DMS79 treated with DMSO at 0.1 percent for 48 hours (cell line): ENCODE measurements at places on chromosomes 16 and 17.

DNA sequence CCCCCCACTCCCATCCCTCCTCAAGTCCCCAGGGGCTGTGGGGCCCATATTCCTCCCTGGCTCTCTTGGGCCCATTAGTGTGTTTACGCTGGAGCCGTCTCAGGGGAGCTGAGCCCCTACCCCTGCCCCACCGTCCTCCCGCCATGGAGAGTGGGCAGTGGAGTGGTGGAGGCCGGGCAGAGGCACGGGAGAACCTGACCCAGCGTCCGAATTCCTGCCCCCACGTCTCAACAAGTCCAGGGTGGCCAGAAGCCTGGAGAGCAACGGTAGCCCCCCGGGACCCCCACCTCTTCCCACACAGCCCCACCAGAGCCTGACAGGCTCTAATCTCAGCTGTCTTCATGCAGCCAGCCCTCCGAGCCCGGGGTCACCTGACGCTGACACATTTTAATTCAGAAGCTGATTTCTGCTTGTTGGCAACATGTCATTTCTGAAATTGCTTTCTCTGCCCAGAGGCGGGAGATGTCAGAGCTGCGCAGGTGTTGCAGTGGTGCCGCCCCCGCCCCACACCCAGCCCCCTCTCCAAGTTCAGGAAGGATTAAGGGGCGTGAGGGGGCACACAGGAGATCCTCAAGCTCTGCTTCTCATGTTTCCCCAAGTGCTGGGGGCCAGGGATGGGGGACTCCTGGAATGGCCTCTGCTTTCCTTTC lies 32.6 kb downstream of the WNT9B start:
- no peak for DNase-seq

GRCh38 chr17:77640252-77640651 lies 318.3 kb upstream of the TNRC6C start:
- DNase-seq, result no peak

DNA sequence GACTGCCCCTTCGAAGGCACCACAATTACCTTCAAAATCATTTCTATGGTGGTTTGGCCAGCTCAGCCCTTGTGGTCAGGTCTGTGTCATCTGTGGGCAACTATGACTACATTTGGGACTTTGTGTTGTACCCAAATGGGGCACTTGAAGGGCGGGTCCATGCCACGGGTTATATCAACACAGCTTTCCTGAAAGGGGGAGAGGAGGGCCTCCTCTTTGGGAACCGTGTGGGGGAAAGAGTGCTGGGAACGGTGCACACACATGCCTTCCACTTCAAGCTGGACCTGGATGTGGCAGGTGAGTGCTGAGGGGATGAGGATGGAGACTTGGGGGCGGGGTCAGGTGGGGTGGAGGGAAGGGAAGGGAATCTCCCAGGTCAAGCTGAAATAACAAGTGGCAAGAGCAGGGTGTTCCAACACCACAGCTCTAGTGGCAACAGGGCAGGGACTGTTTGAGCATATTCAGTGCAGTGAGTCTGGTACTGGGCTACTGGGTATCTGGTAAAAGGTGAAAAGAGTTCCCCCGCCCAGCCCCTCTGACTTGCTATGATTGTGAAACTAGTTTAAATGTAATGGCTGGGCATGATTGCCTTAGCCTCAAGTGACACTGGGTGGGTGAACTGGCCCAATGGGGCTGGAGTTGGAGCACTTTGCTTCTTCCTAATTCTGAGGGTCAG lies 1.7 kb downstream of the AOC2 start:
- no peak for DNase-seq

DNA sequence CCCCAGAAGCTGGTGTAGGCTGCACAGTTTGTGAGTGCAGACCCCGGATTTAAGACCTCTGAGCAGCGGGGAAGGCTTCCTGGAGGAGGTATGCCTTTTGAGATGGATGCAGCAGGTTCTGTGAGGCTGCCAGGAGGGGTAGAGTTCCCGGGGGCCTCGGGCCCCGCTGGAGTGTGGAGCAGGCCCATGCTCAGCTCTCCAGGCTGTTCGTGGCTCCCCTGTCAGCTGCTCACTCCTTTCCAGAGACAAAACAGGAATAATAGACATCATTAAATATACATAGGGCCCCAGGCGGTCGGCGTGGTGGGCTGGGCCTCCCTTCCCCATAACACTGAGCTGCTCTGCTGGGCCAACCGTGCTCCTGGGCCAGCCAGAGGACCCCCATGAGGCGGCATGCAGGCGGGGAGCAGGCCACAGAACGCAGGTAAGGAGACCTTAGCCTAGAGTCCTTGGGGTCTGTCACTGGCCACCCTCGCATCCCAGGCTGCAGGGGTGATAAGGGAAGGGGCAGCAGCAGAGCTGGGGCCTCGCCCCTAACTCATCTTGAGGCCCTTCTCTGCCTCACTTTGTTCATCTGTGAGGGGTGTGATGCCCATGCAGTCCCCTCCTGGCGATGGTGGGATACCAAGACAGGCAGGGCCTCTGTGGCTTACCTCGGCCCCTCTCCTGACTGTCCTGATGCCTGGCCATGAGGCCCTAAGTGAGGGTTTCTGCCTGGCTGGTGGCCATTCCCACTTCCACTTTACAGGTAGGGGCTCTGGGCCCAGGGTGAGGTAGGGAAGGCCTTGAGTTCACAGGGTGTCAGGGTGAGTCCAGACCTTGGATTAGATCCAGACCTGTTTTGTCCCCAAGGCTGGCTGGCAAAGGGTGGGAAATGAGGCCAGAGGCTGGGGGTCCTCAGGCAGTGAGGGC lies at the start of gene MYO15A:
Gene MYO15A, plus strand, starts transcription at position 356 of the 912 bp plus-strand sequence. CDS start 10,045 bp downstream, outside the sequence.
- DNase-seq, result no peak

- DNase-seq, result no peak
Observed at GRCh38 chr17:75073618-75074047, 14.1 kb upstream of the SLC16A5 start.

DNA sequence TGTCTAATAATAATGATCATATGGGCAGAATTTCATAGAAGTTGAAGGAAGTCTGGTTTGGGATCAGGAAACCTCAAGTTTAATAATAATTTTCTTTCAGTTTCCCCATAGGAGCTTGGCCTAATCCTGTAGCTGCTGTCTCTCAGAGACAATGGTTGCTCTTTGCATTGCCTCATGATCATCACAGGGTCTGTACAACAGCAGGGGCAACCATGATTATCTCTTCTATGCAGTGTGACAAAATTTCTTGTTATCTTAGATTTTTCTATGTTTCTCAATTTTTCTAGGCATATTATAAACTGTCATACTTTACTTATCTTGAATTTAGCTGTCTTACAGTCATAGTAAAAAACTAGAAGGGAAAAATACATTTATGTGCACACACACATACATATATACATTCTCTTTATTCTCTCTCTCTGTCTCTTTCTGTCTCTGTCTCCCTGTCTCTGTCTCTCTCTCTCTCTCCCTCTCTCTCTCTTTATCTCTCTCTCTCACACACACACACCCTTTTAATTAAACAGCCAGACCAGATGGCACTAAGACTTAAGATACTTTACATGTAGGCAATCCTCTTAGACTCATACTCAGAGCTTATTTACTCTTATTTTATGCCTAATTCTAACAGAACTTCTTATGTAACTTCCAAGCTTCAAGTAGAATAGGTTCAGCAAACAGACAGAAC lies 30.5 kb downstream of the SMIM36 start:
- no peak for DNase-seq

DNA sequence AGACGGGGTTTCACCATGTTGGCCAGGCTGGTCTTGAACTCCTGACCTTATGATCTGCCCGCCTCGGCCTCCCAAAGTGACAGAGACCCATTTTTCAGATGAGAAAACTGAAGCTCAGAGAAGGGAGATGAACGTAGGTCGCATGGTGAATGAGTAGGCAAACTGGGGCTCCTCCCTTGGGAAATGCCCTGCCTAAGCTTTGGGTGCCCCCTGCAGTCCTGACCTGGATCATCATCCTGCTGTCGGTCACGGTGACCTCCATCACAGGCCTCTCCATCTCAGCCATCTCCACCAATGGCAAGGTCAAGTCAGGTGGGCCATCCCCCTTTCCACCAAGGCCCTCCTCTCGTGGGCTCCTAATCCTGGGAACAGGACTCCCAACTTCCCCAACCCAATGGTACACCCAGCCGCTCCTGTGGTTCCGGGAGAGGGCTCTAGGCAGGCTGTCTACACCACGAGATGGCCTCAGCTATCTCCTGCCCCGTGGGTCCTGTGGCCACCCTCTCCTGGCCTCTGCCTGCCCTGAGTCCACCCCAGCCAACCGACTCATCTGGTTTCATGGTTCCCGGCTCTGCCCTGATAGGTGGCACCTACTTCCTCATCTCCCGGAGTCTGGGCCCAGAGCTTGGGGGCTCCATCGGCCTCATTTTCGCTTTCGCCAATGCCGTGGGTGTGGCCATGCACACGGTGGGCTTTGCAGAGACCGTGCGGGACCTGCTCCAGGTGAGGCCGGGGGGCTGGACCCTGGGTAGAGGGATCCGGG lies 4.7 kb downstream of the SLC12A3 start:
- no peak for DNase-seq
